HCT116 (cell line): ENCODE measurements at places on chromosomes 12 and 14. TPM values are rescaled to one million over a fixed set of nuclear protein-coding genes. Genes with fewer than 3 reads are reported as not detected.

The CFAP251 gene
- 2.6 TPM for total RNA-seq

- DNase-seq, result no peak
- H3K27me3 ChIP-seq, result no peaks in the 10 kb centered on the region
- no peak overlapping the region; the same call in 1 of the 2 replicates for H3K27ac ChIP-seq
- H3K4me3 ChIP-seq, result peak overlapping the region; percentile 97
These were observed 1.4 kb downstream of the TRMT61A start for GRCh38 chr14:103530390-103530789.

GRCh38 chr12:68065163-68065562, 75.9 kb downstream of the IFNG-AS1 start:
- no peaks in the 10 kb centered on the region for H3K4me1 ChIP-seq
- no peaks in the 10 kb centered on the region for H3K36me3 ChIP-seq
- DNase-seq, result no peak

- H3K4me1 ChIP-seq, result no peaks in the 10 kb centered on the region
- H3K27ac ChIP-seq, result no peak overlapping the region
- H3K27me3 ChIP-seq, result peaks cover 27% of the 10 kb centered on the region
- H3K36me3 ChIP-seq, result no peaks in the 10 kb centered on the region
- no peak for DNase-seq
These were observed 117.8 kb upstream of the LHX5 start for GRCh38 chr12:113589437-113589836.

- H3K27me3 ChIP-seq, result no peaks in the 10 kb centered on the region
- peaks cover 5% of the 10 kb centered on the region for H3K4me1 ChIP-seq
- DNase-seq, result no peak
- no peak overlapping the region for H3K27ac ChIP-seq
These were observed 196.6 kb upstream of the DCN start for GRCh38 chr12:91379051-91379775.

DNA sequence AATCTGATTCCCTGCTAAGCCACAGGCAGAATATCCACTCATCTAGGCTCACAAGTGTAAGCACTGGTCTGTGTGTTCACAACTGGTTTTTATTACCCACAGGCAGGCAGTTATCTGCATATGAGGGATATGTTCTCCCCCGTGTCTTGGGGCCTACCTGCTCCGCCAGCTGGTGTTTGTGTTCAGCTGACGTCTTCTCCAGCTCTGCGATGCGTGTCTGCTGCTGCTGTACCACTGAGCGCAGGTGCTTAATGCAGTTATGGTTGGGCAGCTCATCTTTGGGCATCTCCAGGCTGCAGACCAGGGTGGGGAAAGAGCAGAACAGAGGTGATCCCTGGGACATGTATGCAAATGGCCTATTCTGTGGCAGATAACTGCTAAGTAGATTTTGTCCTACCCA, 13.7 kb downstream of the RNF41 start:
- no peak overlapping the region for H3K27ac ChIP-seq
- DNase-seq, result no peak
- H3K36me3 ChIP-seq, result peaks cover 31% of the 10 kb centered on the region
- no peak overlapping the region for H3K4me3 ChIP-seq
- H3K27me3 ChIP-seq, result no peaks in the 10 kb centered on the region
- H3K4me1 ChIP-seq, result no peaks in the 10 kb centered on the region

GRCh38 chr12:95557625-95558024, 6.3 kb upstream of the USP44 start:
- DNase-seq, result no peak
- no peaks in the 10 kb centered on the region for H3K27me3 ChIP-seq
- H3K4me3 ChIP-seq, result no peak overlapping the region
- H3K4me1 ChIP-seq, result no peaks in the 10 kb centered on the region
- no peak overlapping the region for H3K27ac ChIP-seq
